ENCODE measurements at places on chromosomes 7 and 10. TPM values are rescaled to one million over a fixed set of nuclear protein-coding genes. Genes with fewer than 3 reads are reported as not detected.

Gene DDX56
- total RNA-seq, result 44.4 TPM

Gene LCOR
- total RNA-seq, result 21.3 TPM

GRCh38 chr7:37982423-37982822 lies 62.0 kb downstream of the EPDR1 start:
- DNase-seq, result no peak

- no peak for DNase-seq
Measured at GRCh38 chr7:71851776-71852498, 560.2 kb downstream of the CALN1 start.

DNA sequence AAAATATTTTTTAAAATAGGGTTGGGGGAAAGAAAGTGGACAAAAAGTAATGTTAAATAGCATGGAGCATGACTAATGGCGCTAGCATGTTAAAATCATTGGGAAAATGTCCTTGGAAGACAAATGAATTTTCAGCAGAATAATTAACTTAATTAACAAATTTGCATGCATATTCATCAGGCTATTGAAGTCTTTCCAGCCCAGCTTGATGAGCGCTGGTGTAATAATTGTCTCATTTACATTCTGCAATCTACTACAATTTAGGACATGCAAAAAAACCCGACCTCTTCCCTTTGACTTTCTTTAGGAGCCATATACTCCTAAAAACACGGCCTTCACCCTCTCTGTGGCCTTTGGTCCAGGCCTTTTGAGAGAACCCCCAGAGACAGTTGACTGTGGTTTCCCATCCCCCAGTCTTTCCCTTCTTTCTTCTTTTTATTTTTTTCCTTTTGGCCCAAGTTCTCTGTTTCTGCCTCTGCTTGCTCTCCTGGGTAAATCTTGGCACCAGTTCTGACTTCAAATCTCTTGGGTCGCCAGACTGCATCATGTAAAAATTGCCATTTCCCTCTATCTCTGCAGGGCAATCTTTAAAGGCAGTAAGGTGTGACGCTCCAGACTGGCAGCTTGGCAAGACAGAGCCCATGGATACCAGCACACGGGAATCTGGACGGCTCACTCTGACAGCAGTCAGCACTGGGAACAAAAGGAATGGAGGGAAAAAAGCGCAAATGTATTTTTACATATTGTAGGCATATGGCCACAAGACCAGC lies 105.5 kb downstream of the NEUROD6 start:
- DNase-seq, result no peak

DNA sequence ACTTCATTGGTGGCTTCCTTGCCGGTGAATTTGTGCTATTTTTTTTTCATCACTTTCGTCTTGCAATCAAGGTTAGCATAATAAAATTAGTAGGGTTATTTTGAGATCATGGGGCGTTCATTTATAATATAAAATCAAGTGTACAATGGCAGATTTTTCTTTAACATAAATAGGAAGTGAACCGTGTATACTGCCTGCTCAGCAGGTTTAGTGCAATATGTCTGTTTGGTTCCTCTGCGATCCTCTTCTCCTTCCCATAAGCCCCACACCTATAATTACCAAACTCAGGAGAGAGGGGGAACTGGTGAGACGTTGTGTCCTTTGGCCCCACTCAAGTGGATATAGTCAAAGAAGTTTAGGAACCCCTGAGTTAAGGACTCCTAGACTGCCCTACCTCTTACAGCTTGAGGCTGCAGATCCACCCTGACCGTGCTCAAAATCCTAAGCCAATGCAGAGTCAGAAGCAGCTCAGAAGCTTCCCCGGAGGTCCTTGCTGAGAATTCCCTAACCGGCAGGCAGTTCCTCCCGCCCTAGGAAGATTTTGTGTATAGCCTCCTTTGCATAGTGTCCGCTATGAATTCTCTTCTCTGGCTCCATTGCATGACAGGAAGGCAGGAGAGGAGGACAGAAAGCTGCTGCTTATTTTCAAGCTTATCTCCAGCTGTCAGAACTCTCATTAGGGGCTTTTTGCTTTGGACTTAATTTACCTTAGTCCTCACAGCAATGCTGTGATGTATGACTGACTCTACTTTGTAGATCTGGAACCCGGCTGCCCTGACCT lies 41.5 kb downstream of the PYROXD2 start:
- no peak for DNase-seq

- peak; percentile 71 for DNase-seq
Measured at GRCh38 chr7:6636741-6637543, at the start of gene ZNF316. ZNF316 (plus strand) TSS chr7:6637318; CDS start chr7:6642410, 5,092 bp downstream.

Measured in left cardiac atrium (tissue), 4 donors.